ENCODE measurements at places on chromosomes 11 and 22.

- no peak for DNase-seq
Observed at GRCh38 chr22:43308836-43309235, 34.3 kb downstream of the SCUBE1 start.

- DNase-seq = no peak
Observed at GRCh38 chr11:100670140-100670539, 16.9 kb upstream of the ARHGAP42 start.

GRCh38 chr11:133306019-133306418 lies 226.3 kb downstream of the OPCML start:
- DNase-seq = no peak

DNA sequence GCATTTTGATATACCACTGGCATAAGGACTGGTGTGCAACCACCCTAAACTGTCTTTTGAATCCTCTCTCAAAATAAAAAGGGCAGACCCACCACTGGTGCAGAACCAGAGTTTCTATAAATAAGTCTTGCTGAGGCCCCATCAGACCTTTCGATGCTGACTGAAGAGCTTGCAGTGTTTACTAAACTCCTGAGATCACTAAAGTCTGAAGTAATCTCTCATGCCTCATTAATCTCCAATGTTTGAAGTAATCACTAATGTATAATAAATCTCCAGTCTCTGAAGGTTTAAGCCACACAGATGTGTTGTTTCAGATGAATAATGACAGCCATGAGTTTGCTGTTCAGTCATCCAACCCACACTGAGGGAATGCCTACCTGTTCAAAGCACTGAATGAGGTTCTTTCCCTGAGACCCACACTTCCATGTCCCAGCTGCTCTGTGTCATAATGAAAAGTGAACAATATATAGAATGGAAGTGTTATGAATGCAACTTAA lies 50.6 kb upstream of the DEUP1 start:
- DNase-seq = no peak

DNA sequence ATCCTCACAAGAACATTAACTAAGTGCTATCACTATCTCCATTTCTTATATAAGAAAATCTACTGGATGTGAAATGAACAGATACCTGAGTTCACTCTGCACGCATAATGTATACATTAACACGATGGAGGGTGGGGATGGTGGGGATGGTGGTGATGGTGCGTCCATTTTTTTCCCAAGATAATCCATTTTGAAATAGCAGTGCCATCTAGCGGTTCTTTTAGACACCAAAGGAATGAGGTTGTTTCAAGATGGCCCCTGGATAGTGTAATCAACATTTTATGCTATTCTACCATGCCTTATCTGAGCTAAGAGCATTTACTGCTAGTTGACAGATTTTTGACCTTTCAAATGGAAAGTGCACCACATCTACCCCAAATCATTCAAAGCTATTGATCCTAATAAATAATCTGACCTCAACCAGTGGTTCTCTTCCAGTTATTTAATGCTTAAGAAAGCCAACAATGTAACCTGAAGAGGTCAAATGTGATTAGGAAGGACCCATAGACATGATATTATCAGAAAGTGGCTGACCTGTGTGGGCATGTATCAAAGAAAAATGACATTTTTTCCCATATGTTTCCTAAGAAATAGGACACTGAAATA lies 714.7 kb upstream of the TENM4 start:
- no peak for DNase-seq

GRCh38 chr11:30244265-30244664 lies 13.5 kb downstream of the FSHB start:
- no peak for DNase-seq

DNA sequence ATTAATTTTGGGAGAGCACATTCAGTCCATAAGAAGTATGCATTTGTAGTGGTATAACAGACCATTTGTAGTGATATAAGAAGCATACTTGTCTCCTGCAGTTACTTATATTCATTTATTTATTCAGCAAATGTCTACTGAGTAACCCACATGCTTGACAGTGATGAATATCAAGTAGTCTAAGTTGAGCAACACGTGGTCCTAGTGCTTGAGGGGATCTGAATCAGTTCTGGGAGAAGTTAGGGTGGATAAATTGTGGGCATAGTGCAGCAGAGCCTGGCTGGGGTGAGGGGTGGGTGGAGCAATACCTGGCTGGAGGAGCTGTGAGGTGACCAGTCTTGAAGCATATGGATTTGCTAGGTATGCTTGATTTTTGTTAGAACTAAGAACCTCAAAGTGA lies 24.3 kb downstream of the STX3 start:
- no peak for DNase-seq

- no peak for DNase-seq
Observed at GRCh38 chr11:82184966-82185365, 548.7 kb downstream of the FAM181B start.

DNA sequence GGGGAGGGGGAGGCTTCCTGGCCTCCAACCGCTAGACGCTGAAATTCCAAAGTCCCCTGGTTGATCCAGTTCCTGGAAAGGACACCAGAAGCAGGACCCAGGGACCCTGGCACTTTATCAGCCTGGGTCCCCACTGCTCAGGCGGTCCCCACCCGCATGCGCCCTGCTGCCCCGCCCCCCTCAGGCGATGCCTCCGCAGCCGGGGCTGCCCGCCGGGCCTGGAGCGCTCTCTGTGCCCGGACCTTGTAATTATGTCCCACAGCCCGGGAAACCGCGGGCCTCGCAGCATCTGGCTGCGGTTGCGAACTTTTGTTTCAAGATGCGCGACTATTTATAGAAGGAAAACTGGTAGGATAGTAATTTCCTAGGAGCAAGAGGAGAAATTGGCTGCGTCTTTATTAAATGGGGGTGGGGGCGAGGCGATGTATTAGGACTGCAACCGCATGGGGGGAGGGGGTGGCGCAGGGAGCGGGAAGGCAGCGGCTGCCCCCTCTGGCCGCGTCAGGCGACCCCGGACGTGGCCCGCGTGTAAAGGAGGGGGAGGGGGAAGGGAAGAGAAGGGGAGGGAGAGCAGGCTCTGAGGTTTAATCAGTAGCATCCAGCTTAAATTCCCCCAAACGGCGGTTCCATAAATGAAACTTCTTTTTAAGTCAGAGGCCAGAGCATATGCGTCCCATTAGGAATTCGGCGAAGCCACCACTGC lies 6.1 kb downstream of the WNT7B start:
- no peak for DNase-seq

- no peak for DNase-seq
Observed at GRCh38 chr11:995752-996420, 40.6 kb downstream of the MUC6 start.

DNA sequence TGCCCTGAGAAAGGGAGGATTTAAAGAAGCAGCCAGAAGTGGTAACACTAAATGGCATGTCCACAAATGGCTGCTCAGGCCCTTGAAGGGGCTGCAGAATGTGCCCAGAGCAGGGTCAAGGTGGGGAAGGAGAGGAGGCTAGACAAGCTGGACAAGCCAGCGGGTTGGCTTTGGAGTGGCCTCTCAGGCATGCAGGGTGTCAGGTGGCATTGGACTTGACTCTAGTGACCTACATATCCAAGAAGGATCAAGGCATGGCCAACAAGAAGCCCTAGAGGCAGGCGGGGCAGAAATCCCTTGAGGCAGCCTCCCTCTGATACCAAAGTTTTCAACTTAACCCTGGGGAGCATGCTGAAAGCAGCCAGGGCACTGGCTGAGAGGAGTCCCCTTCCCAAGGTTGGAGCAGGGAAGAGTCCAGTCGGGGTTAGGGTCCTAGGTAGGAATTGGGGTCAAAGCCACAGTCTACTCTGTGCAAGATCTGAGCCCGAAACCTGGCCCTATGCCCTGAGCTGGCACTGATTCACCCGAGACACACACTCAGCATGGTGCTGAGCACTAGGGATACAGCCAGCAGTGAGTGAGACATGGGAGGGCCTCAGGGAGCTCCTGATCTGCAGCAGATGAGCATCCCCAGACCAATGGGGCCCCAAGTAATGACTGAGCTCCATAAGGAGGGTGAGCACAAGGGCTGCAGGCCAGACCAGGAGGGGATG lies 95.8 kb upstream of the ASPHD2 start:
- DNase-seq = no peak

DNA sequence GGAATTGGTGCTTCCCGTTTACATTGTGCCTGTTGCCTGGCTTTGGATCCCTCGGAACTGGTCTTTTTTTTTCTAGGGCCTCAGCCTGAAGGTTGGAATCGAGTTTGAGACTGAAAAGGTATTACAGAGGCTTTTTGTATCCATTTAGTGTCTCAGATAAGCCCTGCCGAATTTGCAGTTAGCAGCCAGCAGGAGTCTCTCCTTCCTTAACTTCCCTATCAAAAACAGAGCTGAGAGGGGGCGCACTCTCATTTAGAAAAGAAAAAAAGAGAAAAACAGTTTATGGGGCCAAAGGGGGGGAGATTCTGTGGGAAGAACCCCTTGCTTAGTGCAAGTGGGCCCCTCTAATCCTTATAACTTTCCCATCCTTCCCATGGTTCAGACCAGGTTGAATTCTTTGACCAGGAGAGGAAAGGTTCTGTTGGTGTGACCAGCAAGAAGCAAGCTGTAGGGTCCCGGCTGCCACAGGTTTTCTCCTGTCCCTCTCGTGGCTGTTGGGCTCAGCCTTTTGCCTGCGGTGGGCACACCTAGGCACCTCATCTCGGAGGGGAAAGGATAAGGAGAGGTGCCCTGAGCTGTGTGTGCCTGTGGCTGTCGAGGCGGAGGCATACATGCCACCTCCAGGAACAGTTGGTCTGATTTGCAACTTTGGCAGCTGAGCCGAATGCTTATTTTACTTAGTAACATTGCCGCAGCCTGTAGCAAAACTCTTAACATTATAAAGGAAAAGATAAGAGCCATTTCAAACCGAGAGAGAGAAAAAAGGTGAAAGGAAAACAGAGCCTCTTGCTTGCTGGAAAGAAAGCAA lies 565.0 kb upstream of the CNTN5 start:
- DNase-seq = no peak

GRCh38 chr11:40387240-40387980 lies 1072.0 kb downstream of the LRRC4C start:
- no peak for DNase-seq

- no peak for DNase-seq
Observed at GRCh38 chr11:70106757-70107156, 28.6 kb downstream of the ANO1 start.

Measured in activated T-helper 9 cell treated with anti-CD3 and anti-CD28 coated beads, Interleukin-2, amount 50 U/mL, for 16 hours (primary cell).